D721Med (cell line): ENCODE measurements at places on chromosomes 1 and 21.

DNA sequence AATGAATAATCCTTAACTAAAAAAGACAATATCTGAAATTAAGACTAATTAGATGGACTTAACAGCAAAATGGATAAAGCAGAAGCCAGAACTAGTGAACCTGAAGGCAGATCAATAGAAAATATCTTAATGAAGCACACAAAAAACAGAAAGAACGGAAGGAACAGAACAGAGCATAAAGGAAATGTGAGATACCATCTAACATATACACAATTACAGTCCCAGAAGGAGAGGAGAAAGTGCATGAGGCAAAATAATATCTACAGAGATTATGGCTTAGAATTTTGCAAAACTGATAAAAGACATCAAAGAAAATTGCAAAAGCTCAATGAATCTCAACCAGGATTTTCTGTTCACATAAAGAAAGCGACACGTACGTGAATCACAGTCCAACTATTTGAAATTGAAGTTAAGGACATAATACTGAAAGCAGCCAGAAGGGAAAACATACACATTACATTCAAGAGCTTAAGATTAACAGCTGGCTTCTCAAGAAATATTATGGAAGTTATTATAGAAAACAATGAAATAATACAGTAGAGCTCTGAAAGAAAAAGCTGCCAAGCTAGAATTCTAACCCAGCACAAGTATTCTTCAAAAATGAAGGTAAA, 182.0 kb downstream of the CDC42BPA start:
- no peak for DNase-seq

DNA sequence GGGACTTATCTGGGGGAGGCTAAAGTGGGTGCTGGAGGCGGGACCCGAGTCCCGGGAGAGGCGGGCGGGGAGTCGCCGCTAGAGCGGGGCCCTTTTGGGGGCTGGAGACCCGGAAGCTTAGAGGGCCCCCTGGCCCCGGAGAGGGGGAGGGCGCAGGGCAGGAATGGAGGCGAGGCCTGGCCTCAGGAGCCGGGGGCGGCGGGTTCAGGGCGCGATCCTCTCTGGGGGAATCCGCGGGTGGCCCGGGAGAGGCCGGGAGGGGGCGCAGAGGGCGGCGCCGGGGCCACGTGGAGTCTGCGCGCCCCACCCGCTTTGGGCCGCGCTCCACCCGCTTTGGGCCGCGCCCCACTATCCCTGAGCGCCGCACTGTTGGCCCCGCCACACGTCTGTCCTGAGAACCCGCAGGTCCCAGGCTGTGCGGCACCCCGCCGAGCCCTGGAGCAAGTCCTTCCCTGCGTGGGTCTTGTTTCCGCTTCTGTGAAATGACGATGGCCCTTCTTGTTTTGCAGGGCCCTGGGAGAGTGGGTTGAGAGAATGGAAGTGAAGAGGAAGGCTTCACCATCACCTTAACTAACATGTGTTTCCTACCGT, 84.4 kb downstream of the NKAIN1 start:
- no peak for DNase-seq

DNA sequence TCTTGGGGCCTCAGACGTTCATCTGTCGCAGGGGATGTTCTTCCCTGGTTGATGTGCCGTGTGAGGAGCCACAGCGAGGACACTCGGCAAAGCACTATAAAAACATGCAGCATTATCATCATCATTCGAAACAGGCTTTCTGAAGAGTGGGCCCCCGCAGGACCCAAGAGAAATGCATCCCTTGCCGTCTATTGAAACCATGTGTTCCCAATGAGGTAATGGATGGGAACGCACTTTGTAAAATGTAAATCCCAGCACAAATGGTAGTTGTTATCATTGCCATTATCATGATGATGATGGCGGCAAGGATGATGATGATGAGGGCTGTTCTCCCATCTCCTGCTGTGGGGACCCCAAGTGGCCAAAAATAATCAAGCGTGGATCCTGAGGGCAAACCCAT, 76.8 kb downstream of the GLIS1 start:
- no peak for DNase-seq

GRCh38 chr1:51697166-51697565, 80.3 kb downstream of the OSBPL9 start:
- DNase-seq: no peak

DNA sequence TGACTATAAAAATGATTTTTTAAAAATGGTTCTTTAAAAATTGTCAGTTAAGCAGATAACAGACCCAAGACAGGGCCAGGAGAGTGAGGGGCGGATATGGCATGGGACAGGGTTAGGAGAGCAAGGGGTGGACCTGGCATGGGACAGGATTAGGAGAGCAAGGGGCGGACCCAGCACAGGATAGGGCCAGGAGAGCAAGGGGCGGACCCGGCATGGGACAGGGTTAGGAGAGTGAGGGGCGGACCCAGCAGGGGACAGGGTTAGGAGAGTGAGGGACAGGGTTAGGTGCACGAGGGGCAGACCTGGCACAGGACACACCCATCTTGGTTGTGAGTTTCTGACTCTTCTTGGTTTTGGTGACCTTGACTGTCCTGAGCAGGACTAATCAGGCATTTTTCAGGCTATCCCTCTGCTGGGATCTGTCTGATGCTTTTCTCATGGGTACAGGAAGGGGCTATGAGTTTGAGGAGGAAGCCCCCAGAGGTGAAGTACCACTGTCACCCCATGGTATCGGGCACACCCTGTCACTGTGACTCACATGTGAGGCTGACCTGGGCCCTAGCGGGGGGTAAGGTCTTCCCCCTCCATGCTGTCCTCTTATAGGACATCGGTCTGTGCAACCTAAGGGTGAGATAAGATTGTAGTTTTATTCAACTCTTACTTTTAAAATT, 159.0 kb upstream of the COL6A1 start:
- DNase-seq: no peak
